ENCODE measurements at places on chromosomes 12 and 14.

DNA sequence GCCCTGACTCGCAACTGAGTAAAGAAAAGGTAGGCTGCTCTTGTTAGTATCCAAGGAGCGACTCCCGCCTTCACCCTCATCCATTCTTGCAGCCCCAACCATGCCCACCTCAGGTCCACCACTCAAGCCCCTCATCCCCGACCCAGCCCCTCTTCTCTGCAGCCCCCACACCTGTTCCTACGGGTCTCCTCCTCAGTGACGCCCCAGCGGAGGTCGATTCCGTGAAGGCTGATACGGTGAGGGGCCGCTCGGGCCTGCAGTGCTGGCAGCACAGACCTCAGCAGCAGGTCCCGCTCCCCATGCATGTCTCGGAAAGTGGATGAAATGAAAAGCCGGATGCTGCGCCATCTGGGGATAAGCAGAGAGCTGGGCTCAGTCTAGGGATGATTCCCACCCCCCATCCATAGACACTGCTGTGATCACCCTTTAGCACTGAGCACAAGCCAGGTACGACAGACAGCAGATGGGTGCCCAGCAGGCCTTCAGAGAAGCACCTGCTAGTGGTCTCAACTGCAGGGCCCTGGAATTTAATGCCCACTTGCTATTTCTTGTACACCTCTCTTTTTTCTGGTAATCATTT, 26.9 kb downstream of the TEP1 start:
- no peak for DNase-seq

DNA sequence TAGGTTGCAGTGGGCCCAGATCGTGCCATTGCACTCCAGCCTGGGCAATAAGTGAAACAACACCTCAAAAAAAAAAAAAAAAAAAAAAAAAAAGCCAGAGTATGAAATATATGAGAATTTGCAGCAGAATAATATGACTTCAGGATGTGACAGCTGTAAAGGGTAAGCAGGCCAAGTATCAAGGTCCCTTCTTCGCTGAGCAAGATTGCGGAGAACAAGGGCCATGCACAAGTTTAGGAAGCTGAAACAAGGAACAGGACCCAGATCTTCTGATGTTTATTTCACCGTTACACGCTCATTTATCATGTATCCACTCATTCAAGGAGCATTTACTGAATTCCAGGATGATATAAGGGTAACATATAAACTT, 659 bp upstream of the FOXJ2 start:
- DNase-seq, result no peak

DNA sequence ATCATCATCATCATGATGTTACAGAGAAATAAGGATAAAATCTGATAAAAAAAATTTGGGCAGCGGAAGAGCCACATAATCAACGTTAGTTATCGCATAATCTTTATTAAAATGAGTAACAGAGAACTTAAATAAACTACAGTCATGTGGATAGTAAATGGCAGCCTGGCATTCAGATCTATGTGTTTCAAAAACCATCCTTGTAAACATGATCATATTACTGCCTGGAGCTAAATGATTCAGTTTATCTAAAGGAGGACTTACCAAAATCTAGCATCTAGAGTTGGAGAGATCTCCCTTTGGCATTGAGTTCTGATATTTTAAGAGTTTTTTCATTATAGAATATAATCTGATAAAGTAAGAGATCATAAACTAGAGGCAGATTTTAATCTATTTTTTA, 200.1 kb upstream of the MGAT4C start:
- DNase-seq, result no peak

DNA sequence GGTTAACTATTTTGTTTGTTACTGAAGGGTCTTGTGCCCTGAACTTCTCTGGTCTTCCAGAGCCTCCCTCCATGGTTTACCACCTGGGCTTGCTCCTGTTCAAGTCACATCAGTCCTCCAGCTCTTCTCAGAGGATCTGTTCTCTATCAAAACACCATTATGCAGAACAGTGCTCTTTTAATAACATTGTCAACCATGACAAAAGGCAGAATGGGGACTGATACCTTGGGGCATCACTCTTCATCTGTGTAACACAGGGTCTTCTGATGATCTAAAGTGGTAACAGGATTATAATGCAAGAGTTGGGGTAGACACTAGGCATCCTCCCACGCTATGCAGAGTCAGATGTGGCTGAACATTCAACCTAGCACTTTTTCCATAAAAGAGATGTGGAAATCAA, 38.4 kb downstream of the ESR2 start:
- DNase-seq, result no peak

DNA sequence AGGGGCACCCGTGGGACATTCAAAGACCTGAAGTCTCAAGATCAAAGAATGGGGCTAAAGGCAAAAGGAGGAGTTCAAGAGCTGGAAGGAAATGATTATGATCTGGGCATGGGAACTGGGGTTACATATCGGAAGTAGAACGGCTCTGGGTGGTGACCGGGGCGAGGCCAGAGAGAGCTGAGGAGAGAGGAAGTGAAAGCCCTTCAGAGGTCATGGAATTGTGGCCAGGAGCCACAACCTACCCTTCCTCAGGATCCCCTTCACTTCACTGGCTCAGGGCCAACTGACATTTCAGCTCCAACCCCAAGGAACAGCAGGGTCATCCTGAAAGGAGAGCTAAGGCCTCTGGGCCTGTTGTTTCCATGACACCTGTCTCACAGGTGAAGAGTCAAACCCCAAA, 57.8 kb downstream of the GALNT16 start:
- DNase-seq, result no peak

- no peak for DNase-seq
Observed at GRCh38 chr12:12887471-12887870, 3.9 kb upstream of the GPRC5A start.

GRCh38 chr14:23025151-23025814, 9.4 kb downstream of the PSMB5 start:
- DNase-seq, result no peak

DNA sequence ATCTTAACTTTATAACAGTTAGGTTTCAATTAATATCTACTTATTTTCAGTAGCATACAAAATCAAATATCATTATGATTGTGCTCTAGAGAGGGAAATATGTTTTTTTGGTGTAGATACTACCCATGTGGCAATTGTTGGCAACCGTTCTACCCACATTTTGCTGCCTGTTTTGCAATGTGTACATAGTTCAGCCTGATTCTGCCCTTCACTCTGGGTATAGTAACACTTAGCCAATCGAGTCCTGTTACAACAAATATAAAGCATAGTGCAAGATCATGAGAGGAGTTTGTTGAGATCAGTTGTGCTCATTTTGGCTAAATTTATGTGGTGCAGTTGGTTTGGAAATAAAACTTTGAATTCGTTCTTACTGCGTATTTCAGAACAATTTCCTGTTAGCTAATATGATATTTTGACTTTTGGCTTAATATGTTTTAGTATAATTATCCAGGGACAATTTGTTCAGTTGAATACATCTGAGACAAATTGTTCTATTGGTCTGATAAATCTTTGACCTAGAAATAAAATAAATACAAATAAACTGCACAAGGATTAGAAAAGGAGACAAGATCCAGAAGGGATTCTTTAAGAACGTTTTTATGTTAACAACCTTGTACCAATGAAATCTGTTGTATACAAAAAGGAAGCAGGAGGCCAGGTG, 76.9 kb downstream of the ATF7IP start:
- DNase-seq, result no peak

DNA sequence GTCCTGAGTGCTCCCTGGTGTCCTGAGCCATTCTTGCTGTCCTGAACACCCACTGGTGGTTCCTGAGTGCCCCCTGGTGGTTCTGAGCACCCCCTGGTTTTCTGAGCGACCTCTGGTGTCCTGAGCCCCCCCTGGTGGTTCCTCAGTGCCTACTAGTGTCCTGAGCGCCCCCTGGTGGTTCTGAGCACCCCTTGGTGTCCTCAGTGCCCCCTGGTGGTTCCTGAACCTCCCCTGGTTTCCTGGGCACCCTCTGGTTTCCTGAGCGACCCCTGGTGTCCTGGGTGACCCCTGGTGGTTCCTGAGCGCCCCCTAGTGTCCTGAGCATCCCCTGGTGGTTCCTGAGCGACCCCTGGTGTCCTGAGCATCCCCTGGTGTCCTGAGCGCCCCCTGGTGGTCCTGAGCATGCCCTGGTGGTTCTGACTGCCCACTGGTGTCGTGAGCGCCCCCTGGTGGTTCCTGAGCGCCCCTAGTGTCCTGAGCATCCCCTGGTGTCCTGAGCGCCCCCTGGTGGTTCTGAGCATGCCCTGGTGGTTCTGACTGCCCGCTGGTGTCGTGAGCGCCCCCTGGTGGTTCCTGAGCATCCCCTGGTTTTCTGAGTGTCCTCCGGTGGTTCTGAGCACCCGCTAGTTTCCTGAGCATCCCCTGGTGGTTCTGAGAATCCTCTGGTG, 473.1 kb downstream of the TMEM121 start:
- no peak for DNase-seq

GRCh38 chr12:6312529-6313325, 2.2 kb downstream of the PLEKHG6 start:
- DNase-seq, result no peak

DNA sequence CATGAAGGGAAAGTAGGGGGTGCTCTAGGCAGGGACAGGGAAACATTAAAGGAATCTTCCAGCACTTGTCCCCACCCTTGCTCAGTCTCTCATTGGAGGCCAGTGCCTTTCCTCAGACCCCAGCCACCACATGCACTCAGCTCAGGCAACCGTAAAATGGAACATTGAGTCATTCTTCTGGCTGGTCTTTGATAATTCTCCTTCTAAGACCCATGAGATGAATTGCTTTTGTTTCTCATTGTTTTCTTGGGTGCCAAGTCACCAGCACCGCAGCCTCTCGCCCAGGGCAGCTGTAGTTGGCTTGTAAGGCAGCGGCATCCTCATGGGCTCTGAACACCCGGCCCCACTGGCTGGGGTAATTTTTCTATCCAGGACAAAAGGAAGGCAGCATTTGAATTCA, 108.2 kb downstream of the PHETA1 start:
- DNase-seq, result no peak

GRCh38 chr12:123741937-123742572, 20.0 kb upstream of the DNAH10 start:
- no peak for DNase-seq

DNA sequence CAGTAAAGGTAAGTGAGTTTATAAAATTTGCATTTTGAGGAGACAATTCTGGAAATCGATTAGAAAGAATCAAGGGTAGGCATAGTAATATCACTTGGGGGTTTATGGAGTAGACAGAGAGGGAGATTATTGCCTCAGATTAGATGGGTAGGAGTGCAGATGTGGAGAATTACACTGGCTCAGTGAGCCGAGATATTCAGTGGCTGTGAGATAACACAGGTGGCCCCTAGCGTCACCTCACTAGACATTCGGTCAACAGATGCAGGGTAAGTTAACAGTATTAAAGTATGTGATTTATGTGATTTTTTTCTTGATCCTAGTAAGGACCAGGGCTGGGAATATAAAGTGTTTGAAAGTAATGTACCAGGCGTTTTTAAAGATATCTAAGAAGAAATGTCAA, 39.6 kb upstream of the KLRD1 start:
- no peak for DNase-seq

GRCh38 chr12:112115259-112116045, 6.9 kb upstream of the NAA25 start:
- no peak for DNase-seq

DNA sequence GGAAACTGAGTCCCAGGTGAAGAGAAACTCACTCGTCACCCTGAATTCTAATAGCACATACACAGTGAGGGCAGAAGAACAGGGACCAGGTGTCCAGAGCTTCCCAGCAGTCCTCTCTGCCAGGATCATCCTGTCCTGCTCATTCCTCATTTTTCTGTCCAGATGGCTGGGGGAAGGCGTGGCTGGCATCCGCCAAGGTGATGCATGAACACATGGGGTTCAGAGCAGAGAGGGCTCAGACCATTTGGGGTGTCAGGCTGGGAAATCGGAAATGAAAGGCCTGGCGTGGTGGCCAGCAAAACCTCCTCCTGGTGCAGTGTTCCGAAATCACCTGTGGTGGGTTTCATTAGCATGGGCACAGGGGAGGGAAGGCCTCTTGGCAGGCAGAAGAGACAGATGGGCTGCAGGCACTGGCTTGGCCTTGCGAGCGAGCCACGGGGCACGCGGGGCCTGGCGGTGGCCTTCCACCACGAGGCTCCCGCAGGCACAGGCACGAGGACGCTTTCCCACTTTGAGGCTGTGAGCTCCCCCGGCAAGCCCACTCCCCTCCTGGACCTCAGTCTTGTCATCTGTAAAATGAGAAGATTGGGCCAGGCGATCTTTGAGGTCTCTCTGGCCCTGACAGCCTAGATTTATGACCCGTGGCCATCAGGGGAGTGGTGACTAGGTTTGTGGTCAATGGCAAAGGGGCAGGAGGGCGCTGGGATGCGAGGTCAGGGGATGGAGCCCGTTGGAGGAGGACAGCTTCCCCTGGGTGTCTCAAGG, 68.5 kb downstream of the TSPAN9 start:
- DNase-seq, result no peak

DNA sequence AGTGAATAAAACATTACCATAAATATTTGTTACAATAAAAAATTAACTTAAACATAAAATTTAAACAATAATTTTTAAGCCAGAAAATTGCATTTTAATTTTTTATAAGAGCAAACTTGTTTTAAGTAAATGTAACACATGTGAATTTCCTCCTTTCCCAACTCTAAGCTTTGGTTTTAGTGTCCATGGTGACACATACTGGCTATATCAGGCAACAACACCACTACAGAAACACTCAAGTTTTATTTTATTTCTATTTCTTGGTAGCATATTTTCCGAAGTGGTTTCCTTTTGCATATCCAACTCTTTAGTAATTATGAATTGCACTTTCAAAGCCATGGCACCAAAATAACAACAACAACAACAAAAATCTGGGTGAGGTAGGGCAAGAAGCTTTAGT, 2.2 kb downstream of the NELL2 start:
- no peak for DNase-seq

DNA sequence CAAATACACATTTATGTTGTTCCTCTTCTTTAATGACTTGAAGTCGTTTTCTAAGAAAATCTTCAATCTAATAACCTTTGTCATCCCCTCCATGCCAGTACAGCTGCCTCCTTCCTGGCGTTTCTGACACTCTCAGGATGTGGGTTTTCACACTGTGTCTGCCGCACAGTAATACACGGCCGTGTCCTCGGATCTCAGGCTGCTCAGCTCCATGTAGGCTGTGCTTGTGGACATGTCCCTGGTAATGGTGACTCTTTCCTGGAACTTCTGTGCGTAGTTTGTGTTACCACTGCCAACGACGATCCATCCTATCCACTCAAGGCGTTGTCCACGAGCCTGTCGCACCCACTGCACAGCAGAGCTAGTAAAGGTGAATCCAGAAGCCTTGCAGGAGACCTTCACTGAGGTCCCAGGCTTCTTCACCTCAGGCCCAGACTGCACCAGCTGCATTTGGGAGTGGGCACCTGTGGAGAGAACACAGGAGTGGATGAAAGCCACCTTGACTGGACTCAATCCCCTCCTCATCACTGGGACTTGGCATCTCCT, 1095.9 kb downstream of the TMEM121 start:
- no peak for DNase-seq

DNA sequence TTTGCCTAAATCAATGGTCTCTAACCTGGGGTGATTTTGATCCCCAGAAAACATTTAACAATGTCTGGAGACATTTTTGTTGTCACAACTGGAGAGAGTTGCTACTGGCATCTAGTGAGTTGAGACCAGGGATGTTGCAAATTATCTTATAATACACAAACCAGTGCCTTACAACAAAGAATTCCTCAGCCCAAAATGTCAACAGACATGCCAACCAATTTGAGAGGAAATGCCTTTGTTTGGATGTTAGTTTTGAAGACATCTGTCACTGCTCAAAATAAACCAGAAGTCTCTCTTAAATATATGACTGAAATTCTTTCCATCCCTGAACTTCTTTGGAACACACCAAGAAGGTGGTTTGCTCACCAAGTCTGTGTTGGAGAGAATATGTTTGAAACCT, 336.9 kb upstream of the ATP2B1 start:
- DNase-seq, result no peak

All from stimulated activated CD4-positive, alpha-beta T cell treated with anti-CD3 and anti-CD28 coated beads, Interleukin-1b, Interleukin-23, amount 100 ng/mL, for 1 hour (primary cell).